ENCODE measurements at places on chromosomes 7 and 10.

GRCh38 chr7:151057506-151057988 lies at the start of gene CDK5:
Gene CDK5, minus strand, starts transcription at chr7:151057897. Its CDS starts 49 bp downstream, at chr7:151057848.
- no peak for DNase-seq

DNA sequence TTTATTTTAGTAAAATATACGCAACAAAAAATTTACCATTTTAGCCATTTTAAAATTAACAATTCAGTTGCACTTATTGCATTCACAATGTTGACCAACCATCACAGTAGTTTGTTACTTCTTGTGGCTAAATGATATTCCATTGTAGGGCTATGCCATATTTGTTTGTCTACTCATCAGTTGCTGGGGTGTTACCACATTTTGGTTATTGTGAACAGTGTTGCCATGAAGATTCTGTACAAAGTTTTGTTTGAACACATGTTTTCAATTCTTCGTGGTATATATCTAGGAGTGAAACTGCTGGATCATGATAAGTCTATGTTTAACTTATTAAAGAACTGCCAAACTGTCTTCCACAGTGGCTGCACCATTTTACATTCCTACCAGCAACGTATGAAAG lies 46.3 kb upstream of the ZNF365 start:
- no peak for DNase-seq

GRCh38 chr7:38699471-38699870 lies 68.3 kb upstream of the AMPH start:
- DNase-seq = no peak

DNA sequence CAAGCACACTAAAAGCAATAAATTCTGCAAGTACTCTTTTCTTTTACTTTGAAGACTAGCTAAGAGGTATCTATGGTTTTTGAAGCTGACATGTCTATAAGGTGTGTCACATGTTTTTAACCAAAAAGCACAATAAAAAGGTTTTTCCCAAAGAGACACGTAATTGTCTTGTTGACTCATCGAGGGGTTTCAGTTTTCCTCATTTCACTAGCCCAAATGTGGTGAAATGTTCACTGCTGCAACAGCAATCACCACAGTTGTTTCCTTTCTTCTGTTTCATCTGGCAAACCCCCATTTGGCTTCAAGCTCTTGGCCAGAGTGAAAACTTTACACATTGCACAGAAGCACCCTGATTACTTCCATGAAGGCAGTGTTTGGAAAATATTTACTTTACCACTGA lies 3.8 kb upstream of the HOXA4 start:
- DNase-seq = no peak

GRCh38 chr7:30254717-30255063 lies 29.7 kb upstream of the ZNRF2 start:
- DNase-seq = no peak

- no peak for DNase-seq
Observed at GRCh38 chr7:143073556-143073955, 21.4 kb downstream of the OR6V1 start.

DNA sequence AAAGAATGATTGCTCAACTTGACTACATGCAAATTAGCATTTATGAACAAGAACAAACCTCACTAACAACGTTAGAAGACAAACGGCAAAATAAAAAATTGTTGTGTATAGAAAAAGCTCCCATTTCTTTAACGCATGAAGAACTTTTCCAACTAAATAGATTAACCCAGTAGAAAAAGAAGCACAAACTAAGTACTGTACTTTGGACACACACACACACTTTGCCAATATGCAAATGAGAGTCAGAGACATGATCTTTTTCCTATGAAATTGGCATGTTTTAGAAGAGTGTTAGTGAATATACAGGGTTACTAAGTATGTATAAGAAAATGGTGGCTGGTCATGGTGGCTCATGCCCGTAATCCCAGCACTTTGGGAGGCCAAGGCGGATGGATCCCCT lies 355.6 kb downstream of the SH2D4B start:
- DNase-seq = no peak

DNA sequence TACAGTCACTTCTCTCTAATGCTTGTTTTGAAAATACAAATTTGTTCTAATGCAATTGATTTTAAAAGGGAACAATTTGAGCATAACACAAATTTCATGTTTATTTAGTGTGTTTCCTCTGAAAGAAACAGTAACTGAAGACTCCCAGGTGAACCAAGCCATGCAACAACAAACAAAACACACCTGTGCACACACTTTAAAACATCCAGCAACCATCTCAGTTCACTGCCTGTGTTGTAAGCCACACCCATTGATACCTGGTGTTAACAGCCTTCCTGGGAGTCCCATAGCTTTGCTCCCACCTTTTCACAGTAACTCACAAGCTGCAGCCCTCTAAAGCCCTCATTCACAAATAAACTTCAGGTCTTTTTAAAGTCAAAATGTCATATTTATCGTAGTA lies 89.3 kb downstream of the DOCK4 start:
- no peak for DNase-seq

GRCh38 chr10:24378126-24378920 lies 169.4 kb downstream of the KIAA1217 start:
- no peak for DNase-seq

GRCh38 chr7:92769844-92770243 lies 66.5 kb downstream of the CDK6 start:
- DNase-seq = no peak

GRCh38 chr10:29861811-29862505 lies 197.4 kb downstream of the JCAD start:
- DNase-seq = no peak

- no peak for DNase-seq
Observed at GRCh38 chr7:155653803-155654202, 9.3 kb downstream of the RBM33 start.

DNA sequence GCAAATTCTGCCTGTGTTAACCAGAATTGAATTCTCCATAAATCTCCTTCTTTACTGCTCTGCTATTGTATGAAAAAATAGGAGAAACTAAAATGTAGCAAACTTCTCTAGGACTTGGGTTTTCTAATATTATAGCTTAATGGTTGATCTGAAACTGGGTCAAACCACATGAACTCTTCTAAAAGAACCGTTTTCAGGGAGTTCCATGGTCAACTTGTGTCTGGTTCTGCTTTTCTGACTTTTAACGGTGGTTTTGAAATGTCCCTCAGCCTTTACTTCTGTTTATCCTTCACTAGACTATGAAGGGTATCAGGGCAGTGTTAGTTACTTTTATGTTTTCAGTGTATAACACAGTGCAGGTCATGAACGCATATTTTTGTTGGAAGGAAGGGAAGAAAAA lies 242.2 kb downstream of the TSPAN12 start:
- no peak for DNase-seq

- no peak for DNase-seq
Observed at GRCh38 chr7:38385682-38386081, 112.2 kb upstream of the TARP start.

GRCh38 chr7:16055263-16055976 lies 365.9 kb downstream of the CRPPA start:
- no peak for DNase-seq

DNA sequence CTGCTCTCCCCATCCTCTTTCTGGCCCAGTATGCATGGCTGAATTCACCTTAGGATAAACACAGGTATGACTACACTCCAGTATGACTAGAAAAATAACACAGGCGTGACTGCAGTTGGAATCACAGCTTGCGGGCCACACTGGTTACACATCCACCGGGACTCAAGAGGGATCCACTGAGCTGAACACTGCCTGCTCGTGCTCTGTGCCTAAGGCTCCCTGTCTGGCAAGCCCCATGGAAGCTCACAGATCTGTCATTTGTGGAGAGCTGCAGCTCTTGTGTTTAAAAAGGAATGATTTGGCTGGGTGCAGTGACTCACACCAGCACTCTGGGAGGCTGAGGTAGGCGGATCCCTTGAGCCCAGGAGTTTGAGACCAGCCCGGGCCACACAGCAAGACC lies 26.8 kb downstream of the VOPP1 start:
- peak; percentile 45 for DNase-seq

DNA sequence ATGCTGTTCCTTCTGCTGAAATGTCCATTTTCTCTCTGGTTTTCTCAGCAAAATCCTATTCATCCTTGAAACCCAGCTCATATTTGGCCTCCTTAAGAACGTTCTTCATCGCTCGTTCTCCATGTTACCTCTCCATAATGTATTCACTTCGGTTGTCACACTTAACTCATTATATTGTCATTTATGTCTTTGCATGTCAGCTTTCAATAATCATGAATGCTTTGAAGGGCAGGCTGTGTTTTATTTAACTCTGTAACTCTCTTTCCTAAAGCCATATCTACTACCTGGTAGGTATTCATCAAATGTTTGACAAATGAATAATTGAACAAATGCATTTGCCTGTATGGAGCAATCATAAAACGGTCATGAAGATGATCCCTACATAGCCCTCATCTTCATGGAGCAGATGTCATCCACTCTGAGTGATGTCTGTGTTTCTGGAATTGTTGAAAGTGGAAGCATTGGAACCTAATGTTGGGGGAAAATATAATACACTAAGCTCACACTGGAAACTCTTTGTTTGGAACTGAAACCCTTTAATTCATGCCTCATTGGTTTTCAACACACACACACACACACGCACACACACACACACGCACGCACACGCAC lies 303.4 kb downstream of the PLXNA4 start:
- DNase-seq = no peak

DNA sequence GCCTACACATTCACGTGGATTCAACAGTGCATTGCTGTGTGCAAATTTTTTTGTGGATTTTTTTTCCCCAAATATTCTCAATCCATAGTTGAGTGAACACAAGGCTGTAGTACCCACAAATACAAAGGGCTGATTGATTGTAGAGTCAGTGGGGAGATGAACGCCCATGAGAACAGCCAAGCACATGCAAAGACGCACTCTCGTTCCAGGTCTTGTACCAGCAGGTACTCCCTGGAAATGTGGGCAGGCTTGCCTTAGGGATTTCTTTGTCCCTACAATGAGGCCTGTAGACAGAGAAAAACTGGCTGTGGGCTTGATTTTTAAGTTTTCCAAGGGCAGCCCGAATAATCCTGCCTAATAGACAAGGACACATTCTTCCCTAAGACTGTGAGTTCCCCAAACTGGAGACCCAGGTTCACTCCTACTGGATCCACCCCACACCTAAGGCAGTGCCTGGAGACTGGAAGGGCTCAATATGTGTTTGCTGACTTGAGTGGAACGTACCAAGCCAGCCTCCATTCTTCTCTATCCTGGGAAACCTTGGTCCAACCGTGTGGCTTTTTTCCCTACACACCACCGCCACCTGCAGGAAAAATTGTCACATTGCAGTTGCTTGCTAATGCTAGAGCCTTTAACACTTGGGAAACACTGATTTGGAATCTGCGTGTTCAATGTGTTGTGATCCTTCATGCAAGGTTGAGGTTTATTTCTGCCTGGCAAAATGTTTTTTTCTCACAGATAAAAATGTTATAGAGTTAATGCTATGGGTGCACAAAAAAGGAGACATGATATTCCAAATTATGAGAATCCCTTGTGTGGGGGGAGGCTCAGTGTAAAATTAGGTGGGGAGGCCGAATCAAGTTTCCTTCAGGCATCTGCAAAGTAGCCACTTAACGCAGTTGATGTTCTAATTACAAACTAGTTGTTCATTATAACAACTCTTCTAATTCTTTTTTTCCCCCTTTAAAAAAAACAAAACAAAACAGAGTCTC lies 49.3 kb downstream of the PPP1R17 start:
- peak; percentile 48 for DNase-seq

DNA sequence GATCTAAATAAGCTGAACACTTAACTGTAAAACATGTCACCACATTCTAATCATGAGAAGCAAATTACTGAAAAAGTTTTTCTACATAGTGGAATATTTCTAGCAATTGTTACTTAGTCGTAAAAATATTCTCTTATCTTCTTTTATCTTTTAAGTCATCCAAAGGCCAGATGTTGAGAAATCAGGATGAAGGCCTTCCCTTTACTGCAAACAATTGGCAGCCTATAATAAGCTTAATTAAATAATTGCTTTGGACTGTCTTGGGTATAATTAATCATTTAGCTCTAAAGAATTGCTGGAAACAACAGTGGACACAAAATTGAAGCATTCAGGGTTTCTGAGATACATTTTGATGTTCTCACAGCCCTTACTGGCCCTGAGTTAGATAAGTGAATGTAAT lies 226.5 kb downstream of the FANK1 start:
- DNase-seq = no peak

DNA sequence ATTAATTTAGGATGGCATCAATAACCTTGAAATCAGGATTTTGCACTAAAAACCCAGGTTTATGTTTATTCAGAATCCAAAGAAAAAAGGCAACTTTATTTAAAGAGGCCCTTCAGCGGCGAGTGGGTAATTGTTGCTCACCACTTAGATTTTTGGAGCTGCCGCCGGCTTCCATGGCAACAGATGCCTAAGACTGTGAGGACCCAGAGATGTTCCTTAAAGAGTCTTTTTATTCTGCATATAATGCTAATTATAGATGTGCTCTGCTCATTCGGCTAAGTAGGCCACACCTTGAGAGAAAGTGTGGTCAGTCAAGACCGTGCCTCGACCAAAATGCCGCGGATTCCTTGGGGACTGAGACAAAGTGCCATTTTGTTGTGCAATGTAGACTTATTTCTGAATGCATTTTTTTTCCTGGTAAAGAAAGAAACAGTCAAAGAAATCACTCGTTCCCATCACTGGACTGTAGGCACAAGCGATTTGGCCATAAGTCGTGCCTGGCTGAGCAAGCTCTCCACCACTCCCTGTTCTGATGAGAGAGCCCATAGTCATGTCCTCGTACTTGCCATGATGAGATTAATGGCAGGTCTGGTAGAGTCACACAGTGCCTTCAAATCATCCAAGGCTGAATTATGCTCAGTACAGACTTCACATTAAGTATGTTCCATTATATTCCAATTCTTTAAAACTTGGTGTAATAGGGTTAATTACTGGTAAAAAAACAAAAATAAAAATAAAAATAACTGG lies 21.4 kb upstream of the MGMT start:
- DNase-seq = no peak

- DNase-seq = no peak
Observed at GRCh38 chr7:151897161-151897731, 20.3 kb upstream of the PRKAG2 start.

DNA sequence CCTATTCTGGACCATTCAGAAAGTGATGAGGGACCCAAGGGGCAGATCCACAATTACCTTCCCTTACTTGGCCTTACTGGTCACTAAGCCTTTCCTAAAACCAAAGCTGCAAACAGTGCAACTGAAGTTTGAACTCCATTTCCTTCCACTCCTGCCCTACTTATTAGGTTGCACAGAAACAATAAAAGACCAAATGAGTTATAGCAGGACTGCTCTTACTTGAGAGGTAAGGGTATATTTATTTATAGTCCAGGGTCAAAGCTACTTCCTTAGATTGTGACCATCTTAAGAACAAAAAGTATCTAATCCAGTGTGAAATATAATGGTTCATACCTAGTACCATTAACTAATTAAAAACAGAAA lies 27.0 kb downstream of the CDK6 start:
- no peak for DNase-seq

GRCh38 chr7:33764752-33765451 lies 140.4 kb upstream of the BMPER start:
- DNase-seq = peak; percentile 83

GRCh38 chr7:134657526-134657925 lies 10.9 kb downstream of the BPGM start:
- DNase-seq = no peak

GRCh38 chr10:31172925-31173324 lies 141.3 kb upstream of the ZNF438 start:
- no peak for DNase-seq
